ENCODE measurements at places on chromosomes 5 and 9.

DNA sequence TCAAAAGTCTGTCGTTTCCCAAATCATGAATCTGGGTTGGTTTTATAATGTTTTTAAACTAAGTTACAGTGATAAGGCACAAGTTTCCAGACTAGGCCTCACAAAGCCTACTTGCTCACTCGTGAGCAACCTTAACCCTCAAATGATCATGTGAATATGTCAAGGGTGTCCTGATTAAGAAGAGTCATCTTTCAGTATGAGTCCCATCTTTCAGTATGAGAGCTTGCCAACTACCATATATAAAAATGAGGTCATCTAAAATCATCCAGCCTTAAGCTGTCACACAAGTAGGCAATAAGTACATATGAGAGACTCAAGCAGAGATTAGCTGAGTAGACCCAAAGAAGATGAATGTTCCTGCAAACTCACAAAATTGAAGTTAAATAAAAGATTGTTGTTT, 668.4 kb upstream of the FAM174A start:
- no peak for DNase-seq

DNA sequence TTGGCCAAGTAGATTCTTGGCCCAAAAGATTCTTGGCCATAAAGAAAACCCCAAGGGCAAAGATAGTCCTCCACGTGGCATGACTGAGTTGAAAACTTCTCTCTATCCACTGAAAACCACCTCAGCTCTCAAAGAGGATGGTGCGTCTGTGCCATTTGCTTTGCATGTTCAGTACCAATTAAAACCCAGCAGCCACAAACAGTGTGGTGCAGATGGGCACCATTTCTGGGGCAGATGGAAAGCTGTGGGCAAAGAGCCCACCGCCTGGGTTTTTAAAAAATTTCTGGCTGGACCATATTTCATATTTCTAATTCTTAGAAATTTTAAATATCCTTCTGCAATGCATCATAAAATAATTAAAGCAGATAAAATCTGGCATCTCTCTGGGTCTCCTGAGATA, 84.5 kb upstream of the PUM3 start:
- DNase-seq = no peak

- DNase-seq = no peak
Measured at GRCh38 chr9:126166866-126167265, 159.8 kb upstream of the MVB12B start.

GRCh38 chr5:173625673-173626504, 9.4 kb upstream of the BOD1 start:
- no peak for DNase-seq

DNA sequence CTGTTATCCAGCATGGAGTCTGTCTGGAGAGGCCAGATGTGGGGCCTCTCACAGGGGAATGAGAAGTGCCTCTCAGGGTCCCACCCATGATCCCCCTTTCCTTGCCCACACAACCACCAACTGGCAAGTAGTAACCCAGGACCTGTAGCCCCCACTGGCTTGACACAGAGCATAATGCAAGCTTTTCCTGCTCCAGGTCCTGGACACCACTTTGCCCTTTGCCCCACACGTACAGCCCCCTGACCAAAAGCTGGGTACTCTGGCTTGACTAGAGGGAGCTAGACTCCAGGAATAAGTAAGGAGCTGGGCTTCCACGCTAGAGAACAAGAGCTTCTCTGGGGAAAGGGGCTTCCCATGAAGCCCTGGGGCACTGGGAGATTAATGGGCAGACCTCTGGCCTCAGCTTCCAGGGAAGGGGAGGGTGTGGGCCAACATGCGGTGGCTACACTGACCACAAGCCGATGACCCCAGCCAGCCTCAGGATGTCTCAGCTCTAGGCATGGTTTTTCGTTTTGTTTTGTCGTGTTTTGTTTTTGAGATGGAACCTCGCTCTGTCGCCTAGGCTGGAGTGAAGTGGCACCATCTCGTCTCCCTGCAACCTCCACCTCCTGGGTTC, 109.5 kb downstream of the C9orf50 start:
- no peak for DNase-seq

- DNase-seq = no peak
Measured at GRCh38 chr9:89903141-89903475, 298.3 kb downstream of the GADD45G start.

- DNase-seq = no peak
Measured at GRCh38 chr9:134991808-134992754, 74.4 kb upstream of the FCN1 start.

- no peak for DNase-seq
Measured at GRCh38 chr5:59496524-59497134, 396.9 kb downstream of the PDE4D start.

- DNase-seq = no peak
Measured at GRCh38 chr5:54795284-54795683, 190.1 kb downstream of the ESM1 start.

- DNase-seq = no peak
Measured at GRCh38 chr9:93902051-93902779, 52.9 kb downstream of the BARX1 start.

DNA sequence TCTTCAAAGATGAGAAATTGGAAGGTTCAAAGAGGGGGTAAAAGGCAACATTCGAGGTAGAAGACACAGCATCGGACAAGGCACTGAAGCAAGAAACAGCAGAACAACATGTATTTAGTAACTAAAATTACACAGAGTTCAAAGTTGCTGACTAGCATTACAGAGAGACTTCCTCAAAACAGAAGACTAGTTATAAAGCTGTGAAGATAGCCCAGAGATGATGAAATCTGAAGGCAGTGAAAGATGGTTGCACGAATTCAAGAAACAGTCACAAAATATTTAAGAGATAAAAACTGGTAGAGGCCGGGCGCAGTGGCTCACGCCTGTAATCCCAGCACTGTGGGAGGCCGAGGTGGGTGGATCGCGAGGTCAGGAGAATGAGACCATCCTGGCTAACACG, 16.3 kb downstream of the MAPKAP1 start:
- no peak for DNase-seq

DNA sequence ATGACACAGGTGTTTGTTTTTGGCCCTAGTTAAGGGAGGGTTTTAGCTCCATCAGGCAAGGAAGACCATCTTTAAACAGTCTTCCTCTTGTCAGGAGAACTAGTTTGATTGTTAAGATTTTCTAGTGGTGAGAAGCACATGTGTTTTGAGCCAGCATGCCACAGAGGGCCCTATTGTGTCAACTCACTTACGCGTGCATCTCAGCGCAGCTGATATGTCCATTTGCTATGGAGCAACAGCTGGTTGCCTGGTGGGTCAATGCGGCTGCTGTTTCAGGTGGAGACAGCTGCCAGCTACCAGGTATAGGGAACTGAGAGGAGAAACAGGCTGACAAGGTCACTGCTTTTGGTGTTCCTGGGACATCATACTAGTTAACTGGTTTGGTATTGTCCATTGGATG, 100.5 kb upstream of the PRRC1 start:
- DNase-seq = no peak

DNA sequence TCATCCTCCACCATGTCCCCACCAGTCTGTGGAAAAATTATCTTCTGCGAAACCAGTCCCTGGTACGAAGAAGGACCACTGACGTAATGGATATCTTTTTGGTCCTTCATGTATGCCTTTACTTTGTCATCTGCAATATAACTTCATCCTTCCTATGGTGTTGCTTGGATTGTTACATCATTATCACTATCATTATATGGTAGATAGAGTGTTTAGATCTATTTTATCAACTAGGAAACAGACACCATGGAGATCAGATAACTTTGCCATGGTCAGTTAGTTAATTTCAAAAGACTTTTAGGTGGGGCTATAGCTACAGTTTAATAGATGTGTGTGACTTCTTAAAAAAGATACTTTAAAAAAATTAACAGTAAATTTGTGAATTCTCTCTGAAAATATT, 23.8 kb upstream of the CAMLG start:
- DNase-seq = no peak

DNA sequence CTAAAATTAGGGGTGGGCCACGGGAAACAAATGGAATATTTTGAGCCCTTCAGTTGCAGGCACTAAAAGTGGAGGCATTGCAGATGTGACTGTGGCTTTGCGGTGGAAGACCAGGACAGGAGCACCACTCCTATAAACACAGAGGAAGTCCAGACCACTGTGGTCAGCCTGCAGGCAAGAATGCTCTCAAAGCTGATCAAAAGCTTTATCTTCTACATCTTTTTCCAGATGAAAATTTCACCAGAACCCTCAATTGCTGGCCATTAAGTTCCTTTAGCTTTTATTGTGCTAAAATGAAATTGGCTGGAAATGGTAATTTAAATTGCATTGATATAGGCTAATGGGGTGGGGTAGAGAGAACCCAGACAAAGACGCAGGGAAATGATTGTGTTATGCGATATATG, 208.8 kb downstream of the ERCC6L2 start:
- DNase-seq = no peak

- no peak for DNase-seq
Measured at GRCh38 chr5:95057615-95058014, 227.3 kb downstream of the MCTP1 start.
